Fibroblast of lung (primary cell): ENCODE measurements at places on chromosomes 5 and 9. TPM values are rescaled to one million over a fixed set of nuclear protein-coding genes. Genes with fewer than 3 reads are reported as not detected.

DNA sequence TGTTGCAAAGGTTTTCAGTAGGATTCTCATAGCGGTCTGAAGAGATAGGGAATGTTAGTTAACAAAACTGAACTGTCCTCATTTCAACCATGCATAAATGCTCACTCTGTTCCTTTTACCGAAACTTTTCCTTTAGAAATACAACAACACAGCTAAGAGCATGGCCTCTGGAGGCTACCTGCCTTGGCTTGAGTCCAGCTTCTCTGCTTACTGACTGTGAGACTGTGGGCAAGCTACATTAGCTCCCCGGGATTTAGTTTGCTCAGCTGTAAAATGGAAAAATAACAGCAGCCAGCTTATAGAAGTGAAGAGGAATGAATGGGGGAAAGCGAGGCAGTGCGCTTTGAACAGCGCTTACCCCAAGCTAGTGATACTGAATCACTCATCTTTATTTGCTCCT, 507.9 kb upstream of the DAP start:
- no peak for DNase-seq

- DNase-seq, result no peak
Measured at GRCh38 chr9:127078988-127079387, 43.4 kb downstream of the ANGPTL2 start.

NUTM2F gene
- not detected in 2 replicates for total RNA-seq

DNA sequence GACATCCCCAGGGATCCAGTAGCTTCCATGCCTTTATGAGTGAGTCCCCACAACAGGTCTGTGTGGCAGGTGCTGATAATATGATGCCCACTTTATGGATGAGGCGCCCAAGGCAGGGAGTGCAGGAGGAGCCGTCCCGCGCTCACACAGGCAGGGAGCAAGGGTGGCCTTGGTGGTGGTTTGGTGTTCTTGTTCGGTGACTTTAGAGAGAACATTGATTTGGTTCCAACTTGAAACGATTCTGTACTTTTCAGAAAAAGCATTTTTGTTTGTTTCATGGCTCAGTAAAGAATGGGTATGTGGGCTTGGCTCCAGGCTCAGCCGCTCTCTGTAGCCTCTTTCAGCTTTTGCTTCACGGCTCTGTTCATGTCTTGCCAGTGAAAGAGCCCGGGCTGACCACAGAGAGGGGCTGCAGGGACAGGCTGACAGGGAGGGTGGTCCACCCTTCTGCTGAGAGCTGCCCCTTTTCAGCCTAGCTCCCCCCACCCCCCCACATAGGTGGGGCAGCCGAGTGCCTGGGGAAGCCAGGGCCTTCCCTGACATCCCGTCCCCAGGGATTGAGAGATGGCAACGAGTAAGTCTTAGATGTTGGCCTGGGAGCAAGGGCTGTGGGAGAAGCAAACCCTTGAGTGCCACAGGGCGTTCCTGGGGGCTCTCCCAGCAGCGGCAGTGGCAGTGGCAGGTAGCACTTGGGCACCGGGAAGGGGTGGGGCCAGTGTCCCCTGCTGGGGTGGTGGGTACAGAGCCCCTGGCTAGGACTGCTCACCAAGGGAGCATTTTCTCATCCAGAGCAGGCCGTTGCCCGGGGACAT, 28.0 kb downstream of the NCS1 start:
- peak; percentile 54 for DNase-seq

DNA sequence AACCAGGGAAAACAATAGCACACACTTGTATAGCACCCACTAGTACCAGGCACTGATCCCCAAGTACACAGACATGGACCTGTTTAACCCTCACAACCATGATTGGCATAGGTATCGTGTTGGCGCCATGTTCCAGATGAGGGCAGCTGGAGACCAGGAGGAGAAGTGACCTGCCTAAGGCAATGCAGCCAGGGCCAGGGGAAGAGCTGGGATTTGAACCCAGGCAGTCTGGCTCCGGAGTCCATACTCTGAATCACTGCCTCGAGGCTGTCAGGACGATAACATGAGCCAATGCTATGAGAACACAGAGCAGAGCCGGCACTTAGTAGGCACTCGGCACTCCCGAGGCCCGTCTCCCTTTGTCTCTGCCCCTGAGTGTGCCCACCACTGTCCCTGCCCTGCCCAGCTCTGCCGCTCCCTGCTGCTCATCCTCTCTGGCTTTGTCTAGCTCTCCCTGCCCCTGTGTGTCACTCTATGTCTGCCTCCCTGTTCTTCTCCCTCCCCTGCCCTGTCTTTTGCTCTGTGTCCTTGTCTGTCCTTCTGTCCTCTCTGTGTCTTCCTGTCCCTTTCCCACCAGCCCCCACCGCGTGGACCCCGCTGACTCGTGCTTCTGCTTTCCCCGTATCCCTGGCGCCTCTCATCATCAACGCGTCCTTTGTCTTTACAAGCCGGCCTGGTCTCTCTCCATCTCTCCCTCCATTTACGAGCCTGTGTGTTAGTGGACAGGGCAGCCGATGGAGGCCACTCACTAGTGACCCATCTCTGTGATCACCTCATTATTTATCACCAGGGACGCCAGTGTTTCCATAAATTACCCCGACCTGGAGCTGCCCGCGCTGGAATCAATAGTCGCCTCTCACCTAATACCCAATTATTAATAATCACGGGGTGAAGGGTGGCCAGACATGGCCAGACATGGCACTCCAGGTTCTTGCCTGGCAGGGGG, 99.4 kb upstream of the MVB12B start:
- no peak for DNase-seq

GRCh38 chr5:111427762-111428161, 84.6 kb downstream of the STARD4 start:
- no peak for DNase-seq

GRCh38 chr9:93305497-93306020, 121.6 kb downstream of the WNK2 start:
- no peak for DNase-seq
